Pulmonary artery endothelial cell (primary cell): ENCODE measurements at places on chromosomes 4 and X. TPM values are rescaled to one million over a fixed set of nuclear protein-coding genes. Genes with fewer than 3 reads are reported as not detected.

GABRE gene
- 3.7 and 7.1 TPM in 2 replicates for total RNA-seq

KDR gene
- total RNA-seq, result 185 and 200 TPM in 2 replicates

TENM3 gene
- total RNA-seq, result 17.8 and 26.4 TPM in 2 replicates

NAA10 gene
- 97.3 and 113 TPM in 2 replicates for total RNA-seq

ARMCX4 gene
- total RNA-seq, result 4.6 and 6.4 TPM in 2 replicates

BTC gene
- 0.07 TPM in 2 replicates for total RNA-seq
